ENCODE measurements at places on chromosomes 6 and 20. TPM values are rescaled to one million over a fixed set of nuclear protein-coding genes. Genes with fewer than 3 reads are reported as not detected.

DNA sequence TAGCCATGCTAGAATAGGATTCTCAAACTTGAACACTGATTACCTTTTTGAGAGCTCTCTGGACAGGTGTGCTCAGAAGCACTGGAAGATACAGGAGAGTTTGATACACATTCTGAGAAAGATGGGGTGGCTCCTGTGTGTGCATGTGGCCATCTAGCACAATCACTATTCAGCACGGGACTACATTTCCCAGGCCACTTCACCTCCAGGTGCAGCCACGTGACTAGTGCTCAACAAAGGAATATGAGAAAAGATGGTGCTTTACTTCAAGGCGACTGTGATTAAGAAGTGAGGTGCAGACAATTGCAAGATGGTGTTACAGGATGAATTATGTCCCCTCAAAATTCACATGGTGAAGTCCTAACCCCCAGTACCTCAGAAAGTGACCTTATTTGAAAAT is 103.8 kb downstream of the BACH2 start:
- no peak for ATAC-seq

Gene C4B
- 5.9 TPM for total RNA-seq

GRCh38 chr6:135884136-135884535 is 32.6 kb downstream of the PDE7B start:
- ATAC-seq, result no peak

- ATAC-seq, result no peak
Measured at GRCh38 chr20:38569747-38570525, 11.1 kb upstream of the ADIG start.

- ATAC-seq, result no peak
Measured at GRCh38 chr6:14506656-14507246, 389.2 kb downstream of the CD83 start.

DNA sequence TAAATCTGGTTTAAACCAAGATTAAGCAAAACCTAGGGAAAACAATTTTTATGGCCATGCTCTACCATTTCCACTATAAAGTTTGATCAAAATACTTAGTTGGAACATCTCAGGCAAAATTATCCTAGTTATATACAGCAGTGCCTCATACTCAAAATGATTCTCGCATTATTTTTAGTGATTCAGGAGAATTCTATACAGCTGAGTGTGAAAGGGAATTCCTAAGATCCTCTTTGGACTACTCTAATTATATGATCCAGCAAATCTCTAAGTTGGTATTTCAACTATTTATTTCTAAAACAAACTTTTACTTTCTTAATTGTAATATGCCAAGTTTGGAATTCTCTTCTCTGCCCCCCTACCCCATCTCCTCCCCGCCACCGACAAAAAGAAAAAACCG is 8.6 kb downstream of the DTNBP1 start:
- ATAC-seq, result no peak

Gene SPEF1
- 0.24 TPM for total RNA-seq
